ENCODE measurements at places on chromosomes 7 and 10.

DNA sequence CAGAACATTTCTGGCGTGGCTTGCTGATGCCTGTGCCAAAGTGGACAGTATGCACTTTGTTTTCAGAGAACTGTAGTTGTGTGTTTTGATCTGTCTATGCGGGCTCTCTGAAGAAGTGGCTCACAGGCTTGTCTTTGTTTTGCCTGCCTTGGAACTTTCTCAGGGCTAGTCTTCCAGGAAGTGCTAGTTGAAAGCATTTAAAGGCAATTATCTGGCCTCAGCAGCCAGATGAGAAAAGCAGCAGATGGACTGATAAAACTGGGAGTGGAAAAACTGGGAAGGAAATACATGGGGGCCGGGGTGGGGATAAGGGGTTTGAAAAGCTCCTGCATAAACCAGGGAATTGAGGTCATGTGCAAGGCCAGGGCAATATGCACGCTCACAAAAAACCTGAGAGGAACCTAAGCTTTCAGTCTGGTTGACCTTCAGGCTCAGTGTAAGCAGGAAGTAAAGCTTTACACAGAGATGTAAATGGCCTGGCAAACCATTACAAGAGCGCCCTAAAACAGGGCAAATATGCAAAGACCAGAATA is 94.5 kb downstream of the ZNF33B start:
- DNase-seq, result no peak

DNA sequence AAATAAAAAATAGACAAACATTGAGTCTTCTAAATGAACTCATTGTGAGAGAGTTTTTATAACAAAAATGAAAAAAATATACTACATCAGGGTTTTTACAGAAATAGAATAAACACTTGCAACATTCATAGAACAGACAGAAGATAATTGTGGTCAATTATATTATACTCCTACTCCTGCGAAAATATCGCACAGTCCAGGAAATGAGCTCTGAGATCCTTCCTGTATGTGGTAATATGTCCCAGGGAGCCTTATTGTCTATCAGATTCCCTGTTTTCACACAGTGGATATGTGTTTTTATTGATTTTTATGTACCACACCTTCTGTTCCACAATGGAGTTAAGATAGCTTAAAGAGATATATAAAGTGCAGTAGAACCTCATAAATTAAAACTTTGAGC is 27.5 kb upstream of the RELN start:
- DNase-seq, result no peak

DNA sequence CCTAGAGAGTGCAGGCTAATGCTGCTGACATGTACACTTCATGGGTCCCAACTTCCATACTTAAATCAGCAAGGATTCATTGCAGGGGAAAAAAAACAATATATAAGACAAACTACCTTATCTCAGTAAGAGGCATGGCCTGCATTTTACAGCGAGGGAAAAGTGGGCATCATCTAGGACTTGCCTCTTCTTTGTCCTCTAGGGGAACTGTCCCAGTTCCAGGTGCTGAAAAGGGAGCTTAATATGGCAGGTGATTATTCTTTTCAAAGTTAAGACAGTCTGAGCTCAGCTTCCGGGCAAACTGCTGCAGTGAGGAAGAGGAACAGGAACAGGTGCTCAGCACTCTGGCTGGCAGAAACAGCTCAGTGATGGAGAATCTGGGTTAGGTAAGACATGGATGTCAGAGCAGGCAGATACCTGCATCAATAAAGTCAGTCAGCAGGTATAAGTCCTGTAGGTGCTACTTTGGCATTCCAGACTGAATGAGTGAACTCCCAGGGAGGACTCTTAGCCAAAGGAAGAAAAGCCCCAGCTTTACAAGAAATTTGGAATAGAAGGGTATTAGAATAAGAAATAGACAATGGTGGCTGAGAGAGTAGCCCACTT is 147.2 kb downstream of the TMEM178B start:
- DNase-seq, result no peak

DNA sequence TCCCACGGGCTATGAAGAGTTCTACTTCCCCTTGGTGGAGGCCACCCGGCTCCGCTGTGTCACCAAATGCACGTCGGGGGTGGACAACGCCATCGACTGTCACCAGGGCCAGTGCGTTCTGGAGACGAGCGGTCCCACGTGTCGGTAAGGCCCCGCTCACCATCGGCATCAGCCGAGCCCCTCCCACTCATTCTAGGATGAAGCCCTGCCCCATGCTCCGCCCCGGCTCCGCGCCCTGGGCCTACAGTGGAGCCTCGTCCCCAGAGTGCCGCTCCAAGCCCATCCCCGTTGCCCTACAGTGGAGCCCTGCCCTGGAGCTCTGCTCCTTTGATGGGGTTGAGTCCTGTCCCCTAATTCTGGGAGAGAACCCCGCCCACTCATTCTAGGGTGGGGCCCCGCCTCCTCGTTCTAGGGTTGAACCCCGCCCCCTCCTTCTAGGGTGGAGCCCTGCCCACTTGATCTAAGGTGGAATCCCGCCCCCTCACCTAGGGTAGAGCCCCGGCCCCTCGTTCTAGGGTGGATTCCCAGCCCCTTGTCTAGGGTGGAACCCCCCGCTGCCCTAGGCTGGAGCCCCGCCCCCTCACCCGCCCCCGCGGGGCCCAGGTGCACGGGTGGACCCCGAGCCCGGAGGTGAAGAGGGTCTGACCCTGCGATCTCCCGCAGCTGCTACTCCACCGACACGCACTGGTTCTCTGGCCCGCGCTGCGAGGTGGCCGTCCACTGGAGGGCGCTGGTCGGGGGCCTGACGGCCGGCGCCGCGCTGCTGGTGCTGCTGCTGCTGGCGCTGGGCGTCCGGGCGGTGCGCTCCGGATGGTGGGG is 3.4 kb upstream of the MUC12 start:
- DNase-seq, result peak; percentile 49

DNA sequence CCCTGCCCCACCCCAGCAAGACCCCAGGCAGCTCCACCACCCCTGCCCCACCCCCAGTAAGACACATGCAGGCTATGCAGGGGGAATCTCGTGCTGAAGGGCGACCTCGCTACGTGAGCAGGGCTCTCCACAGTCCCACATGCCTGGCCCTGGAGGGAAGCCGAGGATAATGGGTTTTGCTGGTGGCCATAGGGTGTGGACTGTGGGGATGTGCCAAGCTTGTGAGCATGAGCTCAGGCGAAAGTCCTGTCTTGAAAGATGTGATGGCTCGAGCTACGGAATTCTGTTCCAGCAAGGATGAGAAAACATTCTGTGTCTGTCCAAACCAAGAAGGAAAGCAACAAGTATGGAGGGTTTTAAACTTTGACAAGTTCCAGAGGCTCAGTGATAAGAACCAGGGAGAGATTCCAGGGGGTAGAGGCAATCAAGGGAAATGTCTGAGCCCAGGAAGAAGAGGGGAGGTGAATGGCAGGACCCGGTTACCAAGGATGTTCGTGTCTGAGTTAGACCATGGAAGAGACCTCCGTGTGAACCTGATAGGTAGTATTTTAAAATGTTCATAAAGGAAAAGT is 63.1 kb downstream of the PYROXD2 start:
- DNase-seq, result no peak

DNA sequence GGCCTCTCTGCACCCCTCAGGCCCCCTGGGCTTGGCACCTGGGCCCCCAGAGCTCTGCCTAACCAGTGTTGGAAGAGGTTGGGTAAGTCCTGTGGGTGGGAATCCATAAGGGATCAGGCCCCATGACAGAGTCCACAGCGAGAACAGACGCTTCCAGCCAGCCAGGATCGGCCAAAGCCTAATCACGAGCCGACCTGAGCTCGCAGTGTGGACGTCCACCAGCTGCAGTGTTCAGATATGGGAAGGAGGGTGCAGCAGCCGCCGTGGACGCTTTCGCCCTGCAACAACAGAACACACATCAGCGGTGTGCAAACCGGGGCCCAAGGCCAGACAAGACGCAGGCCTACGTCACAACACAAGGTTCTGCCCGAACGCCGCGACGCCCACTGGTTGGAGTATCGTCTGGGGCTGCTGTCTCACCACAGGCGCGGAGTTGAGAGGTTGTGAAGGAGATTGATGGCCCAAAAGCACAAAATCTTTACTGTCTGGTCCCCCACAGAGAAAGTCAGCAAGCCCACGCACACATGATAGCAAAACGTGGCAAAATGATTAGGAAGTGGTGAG is 102.1 kb downstream of the FOXL3 start:
- no peak for DNase-seq

DNA sequence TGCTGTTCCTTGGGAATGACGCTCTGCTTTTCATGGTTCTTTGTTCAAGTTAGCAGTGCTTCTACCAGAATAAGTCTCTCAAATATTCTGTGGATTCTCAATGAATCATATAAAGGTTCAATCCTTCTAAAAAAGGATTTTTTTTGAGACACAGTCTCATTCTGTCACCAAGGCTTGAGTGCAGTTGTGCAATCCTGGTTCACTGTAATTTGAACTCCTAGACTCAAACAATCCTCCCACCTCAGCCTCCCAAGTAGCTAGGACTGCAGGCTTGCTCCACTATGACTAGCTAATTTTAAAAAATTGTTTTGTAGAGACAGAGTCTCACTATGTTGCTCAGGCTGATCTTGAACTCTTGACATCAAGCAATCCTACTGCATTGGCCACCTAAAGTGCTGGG is 64.9 kb upstream of the RELN start:
- no peak for DNase-seq

DNA sequence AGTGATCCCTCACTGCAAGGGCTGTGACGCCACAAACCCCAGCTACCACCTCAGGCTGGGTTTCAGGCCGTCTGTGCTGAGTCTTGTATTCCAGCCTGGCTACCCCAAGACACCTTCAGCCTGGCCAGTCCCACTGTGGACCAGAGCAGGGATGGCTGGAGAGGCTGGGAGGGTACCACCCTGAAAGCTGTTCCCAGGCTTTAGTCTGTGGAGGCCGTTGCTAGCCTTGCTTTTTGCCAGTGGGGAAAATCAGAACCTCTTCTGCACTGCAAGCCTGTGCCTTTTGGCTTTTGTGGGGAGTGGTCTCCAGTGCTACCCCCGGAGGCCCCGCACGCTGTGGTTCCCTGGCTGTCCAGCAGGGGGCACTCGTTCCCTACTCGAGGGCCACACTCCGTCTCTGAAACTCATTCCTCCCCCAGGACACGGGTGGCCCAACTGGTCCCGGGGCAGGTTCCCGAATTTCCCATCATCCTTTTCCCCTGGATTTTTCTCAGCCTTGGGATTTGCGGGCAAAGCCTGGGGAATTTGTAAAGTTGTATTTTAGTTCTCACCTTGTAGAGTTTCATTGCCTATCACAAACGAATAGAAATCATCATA is 128.4 kb upstream of the BTBD16 start:
- DNase-seq, result no peak

- no peak for DNase-seq
These were observed 10.8 kb downstream of the PARD3 start for GRCh38 chr10:34804306-34804705.

DNA sequence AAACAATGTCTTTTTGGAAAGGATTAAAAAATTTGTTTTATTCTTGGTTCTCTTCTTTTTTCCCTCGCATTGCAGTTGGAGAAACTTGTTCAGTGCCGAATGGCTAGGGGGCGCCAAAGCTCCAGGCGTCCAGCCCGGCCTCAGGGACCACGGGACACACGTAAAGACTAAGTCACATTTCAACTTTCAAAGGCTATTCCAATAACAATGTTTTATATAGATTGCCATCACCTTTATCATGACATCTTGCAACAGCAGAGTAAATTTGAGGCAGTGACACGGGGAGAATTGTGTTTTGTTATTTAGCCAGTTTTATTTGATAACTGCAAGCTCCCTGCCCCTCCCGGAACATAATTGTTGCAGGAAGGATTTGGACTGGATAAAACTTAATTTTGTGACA is 2.2 kb upstream of the IGFBP3 start:
- DNase-seq, result no peak

DNA sequence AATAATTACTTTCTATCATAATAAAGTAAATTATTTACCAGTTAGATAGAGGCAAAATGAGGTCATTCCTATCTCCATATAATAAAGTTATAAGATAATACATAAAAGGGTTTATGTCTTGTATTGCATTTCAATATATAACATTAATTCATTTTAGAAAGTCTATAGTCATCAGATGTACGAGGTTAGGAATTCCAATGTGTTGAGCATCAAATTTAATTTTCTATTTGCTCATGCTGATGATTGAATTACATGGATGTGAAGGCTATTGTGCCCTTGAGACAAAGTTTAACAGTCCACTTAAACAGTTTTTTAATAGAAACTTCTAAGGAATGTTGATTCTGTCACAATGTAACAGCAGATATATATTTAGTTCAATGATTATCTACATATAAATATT is 678.3 kb upstream of the LRRN3 start:
- no peak for DNase-seq

DNA sequence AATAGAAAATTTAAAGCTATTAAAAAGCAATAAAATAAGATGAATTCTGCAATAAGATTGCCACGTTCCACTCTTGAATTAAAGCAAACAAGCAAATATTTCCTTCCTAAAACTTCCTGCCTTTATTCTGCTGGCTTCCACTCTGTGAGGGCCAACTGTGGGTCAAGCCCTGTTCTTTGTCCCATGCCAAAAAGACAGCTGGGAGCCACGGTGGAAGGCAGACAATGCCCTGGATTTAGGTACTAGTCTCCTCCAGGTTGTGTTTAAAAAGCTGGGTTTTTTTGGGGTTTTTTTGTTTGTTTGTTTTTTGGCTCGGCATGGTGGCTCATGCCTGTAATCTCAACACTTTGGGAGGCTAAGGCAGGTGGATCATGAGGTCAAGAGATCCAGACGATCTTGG is 39.1 kb downstream of the LRRTM3 start:
- no peak for DNase-seq

DNA sequence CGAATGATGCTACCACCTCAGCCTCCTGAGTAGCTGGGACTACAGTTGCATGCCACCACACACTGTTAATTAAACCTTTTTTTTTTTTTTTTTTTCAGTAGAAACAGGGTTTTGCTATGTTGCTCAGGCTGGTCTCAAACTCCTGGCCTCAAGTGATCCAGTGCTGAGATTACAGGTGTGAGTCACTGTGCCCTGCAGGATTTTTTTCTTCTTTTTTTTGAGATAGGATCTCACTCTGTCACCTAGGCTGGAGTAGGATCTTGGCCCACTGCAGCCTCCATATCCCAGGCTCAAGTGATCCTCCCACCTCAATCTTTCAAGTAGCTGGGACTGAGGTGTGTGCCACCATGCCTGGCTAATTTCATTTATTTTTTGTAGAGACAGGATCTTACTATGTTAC is 6.4 kb downstream of the ACTA2 start:
- no peak for DNase-seq

DNA sequence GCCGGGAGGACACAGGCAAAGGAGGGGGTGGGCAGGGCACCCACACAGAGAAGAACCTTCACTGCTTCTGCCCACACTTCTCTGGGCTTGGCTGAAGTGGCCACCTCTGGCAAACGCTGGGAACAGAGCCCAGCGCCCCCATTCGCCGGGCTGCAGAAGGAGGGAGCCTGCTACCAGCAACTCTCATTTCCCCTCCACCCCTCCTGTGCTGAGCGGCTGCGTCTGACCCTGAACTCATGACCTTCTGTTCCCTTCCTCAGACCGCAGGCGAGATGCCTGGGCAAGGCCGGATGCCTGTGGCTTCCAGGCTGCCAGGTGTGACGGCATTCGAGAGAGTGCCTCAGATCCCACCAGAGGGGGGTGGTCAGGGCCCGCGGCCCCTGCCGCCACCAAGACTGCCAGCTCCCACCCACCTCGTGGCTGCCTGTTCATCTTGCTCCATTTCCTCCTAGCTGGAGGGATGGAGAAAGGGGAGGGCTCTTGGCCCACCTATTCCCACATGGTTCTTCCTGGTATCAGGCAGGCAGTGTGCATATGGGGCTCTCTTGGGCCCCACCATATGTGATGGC is 19.8 kb downstream of the DNAJB12 start:
- peak; percentile 89 for DNase-seq

- no peak for DNase-seq
These were observed 339.5 kb downstream of the WDR37 start for GRCh38 chr10:1395481-1396296.

GRCh38 chr10:51783941-51784340 is 84.5 kb upstream of the CSTF2T start:
- no peak for DNase-seq

Data from CD4-positive, alpha-beta T cell treated with Interleukin-15 for 1 hour (primary cell).